Cerebellum (tissue), 4 donors: ENCODE measurements at places on chromosomes 11 and 22. TPM values are rescaled to one million over a fixed set of nuclear protein-coding genes. Genes with fewer than 3 reads are reported as not detected.

DNA sequence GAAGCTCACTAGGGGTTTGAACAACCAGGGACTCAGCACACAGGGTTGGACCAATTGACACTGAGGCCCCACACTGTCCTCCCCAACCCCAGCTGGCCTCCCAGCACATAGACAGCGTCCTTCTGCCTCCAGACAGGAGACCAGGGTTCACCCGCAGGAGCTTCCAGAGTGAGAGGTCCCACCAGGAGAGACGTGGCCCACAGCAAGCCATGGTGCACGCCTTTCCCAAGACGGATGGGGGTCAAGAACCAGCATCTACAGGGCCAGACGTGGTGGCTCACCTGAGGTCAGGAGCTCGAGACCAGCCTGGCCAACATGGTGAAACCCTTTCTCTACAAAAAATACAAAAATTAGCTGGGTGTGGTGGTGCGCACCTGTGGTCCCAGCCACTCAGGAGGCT lies 12.1 kb upstream of the SIGIRR start:
- DNase-seq = no peak

The CCDC73 gene
- 0.36 TPM for total RNA-seq

GRCh38 chr11:33942954-33943353 lies 51.1 kb upstream of the LMO2 start:
- DNase-seq = no peak

DNA sequence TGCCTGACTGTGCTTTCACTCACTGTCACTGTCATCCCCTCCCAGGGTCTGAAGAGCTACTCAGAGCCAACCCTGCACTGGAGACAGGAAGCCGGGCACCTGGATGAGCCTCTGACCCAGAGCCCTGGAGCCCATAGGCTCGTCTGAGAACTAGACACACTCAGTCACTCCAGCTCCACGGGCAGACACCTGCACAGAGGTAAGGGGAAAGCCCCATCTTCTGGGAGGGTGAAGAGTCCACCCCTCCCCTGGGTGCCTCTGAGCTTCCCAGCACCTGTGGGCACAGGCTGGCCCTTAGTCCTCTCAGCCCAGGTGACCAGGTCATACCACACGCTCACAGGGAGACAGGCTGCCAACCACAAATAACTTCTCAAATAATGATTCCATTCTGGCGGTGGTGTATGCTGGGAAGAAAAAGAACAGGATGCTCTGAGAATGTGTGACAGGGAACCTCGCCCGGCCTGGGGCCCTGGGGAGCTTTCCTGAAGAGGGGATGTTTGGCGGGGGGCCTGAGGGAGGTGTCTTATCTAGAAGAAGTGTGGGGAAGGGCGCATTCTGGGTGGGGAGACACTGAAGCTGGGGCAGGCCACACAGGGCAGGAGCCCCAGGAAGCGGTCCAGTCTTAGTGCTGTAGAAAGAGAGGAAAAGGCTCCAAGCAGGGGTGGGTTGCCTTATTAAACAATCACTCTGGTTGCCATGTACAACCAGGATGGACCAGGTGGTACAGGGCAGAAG lies 5.3 kb downstream of the CCDC157 start:
- DNase-seq = no peak

GRCh38 chr11:109847621-109848020 lies 245.6 kb upstream of the ZC3H12C start:
- DNase-seq = no peak

- no peak for DNase-seq
Observed at GRCh38 chr11:131481971-131482370, 111.6 kb downstream of the NTM start.

GRCh38 chr11:125916683-125917347 lies 12.5 kb downstream of the DDX25 start:
- no peak for DNase-seq

- DNase-seq = no peak
Observed at GRCh38 chr11:95608093-95608492, 181.5 kb downstream of the FAM76B start.

GRCh38 chr11:28815110-28815509 lies 706.9 kb downstream of the METTL15 start:
- no peak for DNase-seq

DNA sequence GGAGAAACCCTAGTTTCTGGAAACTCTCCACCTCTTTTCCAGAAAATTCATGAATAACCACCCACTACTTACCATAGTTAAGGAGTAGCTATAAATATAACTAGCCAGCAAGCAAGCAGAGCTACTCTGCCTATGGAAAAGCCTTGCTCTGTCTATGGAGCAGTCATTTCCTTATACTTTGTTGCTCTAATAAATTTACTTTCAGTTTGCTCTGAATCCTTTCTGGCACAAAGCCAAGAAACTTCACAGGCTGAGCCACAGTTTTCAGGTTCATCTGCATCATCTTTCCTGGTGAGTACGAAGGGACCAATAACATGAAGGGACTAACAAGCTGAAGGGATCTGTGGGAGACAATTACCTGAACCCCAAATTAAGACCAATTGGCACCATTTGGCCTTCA lies 4.6 kb downstream of the OR4C45 start:
- no peak for DNase-seq

GRCh38 chr11:2944530-2944929 lies 15.3 kb upstream of the PHLDA2 start:
- no peak for DNase-seq

GRCh38 chr22:20595461-20595860 lies 88.1 kb downstream of the MED15 start:
- DNase-seq = no peak

DNA sequence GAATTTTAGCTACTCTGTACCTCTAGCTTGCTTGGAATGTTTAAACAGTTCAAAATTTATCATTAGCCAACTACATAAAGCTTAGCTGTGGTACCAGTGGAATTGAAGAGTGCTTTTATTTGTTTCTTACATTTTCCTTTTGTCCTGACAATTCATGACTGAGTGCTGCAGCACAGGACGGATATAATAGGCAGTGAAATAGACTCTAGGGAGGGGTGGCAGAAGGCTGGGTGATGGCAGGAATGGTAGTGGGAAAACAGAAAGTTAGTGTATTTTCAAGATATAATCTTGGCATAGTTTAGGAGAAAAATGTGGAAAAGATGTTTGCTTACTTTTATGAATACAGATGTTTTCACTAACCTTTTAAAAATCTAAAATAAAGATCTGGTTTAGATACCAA lies 31.1 kb upstream of the ARHGAP32 start:
- DNase-seq = no peak

- DNase-seq = no peak
Observed at GRCh38 chr11:102367364-102367763, 20.4 kb downstream of the BIRC2 start.

The MS4A15 gene
- total RNA-seq = not detected

- DNase-seq = no peak
Observed at GRCh38 chr11:68649851-68650555, 34.3 kb upstream of the GAL start.

DNA sequence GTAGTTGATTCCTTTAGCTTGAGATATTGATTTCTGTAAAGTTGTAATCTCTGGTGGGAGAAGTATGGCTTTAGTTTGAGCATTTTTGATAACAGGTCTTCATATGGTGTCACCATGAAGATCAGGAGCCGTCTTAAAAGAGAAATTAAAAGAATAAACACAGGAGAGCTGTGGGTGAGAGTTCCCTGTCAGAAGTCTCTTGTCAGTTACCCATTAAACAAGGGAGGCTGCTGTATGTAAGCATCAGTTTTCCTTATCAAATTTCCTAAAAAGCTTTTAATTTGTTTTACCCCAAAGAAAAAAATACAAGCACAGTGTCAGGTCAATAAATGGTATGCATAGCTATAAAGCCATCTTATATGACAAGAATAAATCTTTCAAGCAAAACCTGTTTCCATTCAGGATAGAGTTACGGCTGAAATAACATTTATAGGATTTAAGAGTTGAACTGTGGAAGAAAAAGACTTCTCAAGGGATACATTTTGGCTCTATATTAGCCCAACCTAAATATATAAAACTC lies 767.5 kb downstream of the JRKL start:
- no peak for DNase-seq

- no peak for DNase-seq
Observed at GRCh38 chr11:3971756-3972404, 116.4 kb downstream of the STIM1 start.

DNA sequence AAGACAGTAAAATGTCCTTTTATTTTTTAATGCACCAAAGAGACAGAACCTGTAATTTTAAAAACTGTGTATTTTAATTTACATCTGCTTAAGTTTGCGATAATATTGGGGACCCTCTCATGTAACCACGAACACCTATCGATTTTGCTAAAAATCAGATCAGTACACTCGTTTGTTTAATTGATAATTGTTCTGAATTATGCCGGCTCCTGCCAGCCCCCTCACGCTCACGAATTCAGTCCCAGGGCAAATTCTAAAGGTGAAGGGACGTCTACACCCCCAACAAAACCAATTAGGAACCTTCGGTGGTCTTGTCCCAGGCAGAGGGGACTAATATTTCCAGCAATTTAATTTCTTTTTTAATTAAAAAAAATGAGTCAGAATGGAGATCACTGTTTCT lies 1.1 kb upstream of the CCND1 start:
- no peak for DNase-seq

The ZNF202 gene
- total RNA-seq = 19.3 TPM

DNA sequence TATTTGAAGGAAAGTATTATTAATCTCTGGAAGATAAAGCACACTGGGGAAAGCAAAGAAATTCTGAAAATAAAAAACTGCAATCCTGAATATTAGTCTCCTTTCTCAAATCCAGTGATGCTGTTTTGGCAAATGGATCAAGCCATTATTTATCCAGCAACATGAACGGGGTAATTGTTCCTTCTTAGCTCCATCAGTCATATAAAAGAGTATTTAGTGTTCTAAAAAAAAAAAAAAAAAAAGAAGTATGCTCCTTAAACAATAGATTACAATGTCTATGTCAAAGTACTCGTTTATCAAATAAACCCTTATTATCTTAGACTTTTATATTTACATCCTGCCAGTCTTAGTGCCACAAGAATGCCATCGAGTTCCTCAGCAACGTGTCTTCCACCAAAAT lies 1.3 kb downstream of the RDX start:
- DNase-seq = no peak

- no peak for DNase-seq
Observed at GRCh38 chr11:45906965-45907611, at the start of gene FREY1. Gene FREY1 (minus strand): TSS chr11:45907271. CDS start chr11:45907245, 26 bp downstream.

DNA sequence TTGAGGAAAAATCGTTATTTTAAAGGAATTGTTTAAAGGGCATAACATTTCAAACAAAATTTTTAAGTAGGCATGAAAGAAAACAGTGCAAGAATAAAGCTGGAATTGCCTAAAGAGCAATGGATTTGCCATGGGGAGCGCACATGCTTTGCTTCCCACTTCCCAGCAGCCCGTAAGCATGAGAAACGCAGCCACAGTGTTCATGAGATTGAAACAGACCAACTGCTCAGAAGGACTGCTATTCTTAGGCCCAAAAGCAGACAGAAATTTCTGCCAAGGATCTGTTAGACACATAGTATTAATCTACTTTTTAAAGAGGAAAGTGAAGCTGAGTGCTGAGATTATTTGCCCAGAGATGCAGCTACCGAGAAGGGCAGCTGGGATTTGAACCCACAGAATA lies 34.2 kb upstream of the TSKU start:
- DNase-seq = no peak
